ENCODE measurements at places on chromosomes 7 and 10.

- DNase-seq, result no peak
Observed at GRCh38 chr7:100573691-100574361, at the start of gene SAP25. SAP25 (minus strand) TSS chr7:100573900; CDS start chr7:100573742, 158 bp downstream.

- DNase-seq, result no peak
Observed at GRCh38 chr7:1883834-1884582, 213.9 kb downstream of the ELFN1 start.

DNA sequence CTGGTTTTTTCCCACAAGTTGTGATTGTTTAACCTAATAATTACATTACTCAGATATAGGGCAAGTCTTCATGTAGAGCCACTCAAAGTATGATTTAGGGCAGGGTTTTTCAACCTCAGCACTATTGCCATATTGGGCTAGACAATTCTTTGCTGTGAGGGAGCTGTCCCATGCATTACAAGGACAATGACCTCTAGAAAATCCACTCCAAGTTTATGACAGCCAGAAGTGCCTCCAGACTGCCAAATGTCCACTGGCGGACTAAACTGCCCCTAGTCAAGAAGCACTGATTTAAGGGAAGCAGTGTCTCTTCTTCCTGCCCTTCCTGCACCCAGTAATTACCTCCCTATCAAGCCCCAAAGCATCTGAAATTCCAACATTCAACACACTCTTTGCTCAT lies 54.4 kb downstream of the ZNF800 start:
- no peak for DNase-seq

DNA sequence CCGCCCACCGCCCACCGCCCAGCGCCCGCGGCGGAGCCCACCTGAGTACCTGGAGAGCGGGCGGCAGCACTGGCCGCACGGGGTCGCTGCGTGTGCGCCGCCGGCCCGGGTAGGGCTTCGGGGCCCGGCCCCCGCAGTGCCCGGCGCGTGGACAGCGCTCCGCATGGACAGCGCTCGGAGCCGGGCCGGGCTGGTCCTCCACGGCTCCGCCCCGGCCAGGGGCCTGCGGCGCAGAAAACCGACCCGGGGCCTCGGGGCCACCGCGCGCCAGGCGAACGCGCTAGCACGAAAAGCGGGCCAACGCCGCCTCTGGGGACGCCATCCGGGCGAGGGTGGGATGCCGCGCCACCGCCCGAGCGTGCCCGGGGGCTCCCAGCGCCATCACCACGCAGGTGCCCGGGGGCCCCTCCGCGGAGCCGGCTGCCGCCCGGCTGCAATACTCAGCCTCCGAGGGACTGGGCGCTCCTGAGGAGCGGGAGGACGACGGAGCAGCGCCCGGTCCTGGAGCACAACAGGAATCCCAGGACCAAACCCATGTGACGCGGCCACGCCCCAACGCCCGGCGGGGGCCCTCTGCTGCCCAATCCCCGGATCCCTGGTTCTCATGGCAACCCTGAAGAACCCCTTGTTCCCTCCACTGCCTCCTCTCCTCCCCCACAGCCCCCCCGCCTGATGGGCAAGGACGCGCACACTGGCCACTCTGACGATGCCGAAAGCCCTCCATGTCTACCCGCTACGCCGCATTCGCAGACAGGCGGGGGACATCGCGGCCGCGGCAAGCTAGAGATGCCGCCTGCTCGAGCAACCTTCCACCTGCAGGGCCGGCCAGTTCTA lies at the start of gene GRB10:
Gene GRB10 (minus strand): TSS at position 522 of the 834 bp plus-strand sequence. CDS start 50,574 bp downstream, outside the sequence.
- peak; percentile 11 for DNase-seq

DNA sequence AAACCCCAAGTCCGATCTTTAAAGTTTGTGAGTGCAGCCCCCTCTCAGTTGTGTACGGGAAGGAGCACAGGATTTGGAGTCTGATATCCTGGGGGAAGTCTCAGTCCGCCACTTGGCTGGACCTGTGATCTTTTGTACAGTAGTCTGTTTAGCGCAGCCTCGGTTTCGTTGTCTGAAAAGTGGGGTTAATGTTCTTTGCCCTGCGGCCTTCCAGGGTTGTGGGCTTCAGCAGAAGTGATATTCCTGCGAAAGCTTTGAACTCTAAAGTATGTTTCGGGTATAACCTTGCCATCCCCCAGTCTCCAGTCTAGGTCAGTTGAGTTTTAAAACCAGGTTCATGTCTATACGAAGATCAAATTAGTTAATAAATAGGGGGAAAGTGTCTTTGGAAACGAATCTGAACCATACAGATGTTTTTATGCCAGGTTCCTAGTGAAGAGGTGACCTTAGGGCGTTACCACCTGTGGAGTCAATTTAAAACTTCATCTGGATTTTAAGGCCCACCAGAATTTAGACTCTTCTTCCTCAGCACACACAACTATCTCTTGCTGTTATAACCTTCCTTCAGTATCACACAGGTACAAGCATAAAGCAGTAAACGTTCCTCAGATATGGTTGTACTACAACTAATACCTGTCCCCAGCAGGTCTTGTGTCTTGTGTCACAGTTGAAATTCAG lies 904 bp downstream of the R3HCC1L start:
- DNase-seq, result no peak

GRCh38 chr10:101766753-101767599 lies 8.9 kb downstream of the FGF8 start:
- no peak for DNase-seq

GRCh38 chr7:84291756-84292155 lies 97.2 kb upstream of the SEMA3A start:
- no peak for DNase-seq

- no peak for DNase-seq
Observed at GRCh38 chr10:58846856-58847255, 329.6 kb upstream of the PHYHIPL start.

DNA sequence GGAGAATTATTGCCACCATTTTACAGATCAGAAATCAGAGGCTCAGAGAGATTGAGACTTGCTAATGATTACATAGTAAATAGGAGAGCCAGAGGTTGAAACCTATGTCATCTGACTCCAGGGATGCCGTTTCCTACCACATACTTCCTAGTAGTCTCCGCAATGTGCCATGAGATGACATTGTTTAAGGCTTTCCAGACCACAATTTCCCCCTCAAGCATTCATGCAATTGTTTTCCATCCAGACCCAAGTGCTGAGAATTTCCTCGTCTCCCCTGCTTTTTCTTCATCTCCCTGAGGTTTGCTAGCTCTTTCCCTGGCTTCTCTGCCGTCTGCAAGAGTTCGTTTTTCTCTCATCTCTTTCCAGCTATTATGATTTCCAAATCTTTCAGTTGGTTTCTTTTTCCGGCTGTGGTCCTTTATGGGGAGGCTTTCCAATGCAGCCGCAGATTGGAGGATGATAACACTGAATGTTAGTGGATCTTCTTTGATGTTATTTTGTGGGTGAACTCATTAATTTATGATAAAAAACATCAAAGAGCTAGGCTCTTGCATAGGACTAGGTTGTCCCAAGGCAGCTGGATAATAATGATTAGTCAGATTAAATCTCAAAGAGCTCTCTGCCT lies 6.9 kb upstream of the GOLGA7B start:
- peak; percentile 66 for DNase-seq

- peak; percentile 73 for DNase-seq
Observed at GRCh38 chr10:62244785-62245467, 23.7 kb downstream of the RTKN2 start.

DNA sequence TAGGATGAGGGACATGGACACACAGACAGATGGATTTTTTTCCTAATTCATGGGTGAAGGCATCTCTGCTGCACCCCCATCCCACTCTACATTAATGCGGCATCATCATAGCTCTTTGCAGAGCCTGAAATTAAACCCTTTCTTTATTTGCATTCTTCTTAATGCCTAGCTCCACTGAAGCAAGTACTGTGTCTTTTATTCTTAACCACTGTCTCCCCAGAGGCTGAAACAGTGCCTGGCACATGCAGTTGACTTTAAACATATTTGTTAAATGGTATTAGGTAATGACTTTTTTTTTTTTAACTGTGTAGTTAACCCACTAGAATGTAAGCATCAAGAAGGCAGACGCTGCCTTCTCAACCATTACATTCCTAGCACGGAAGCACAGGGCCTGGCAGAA lies 73.5 kb downstream of the SMURF1 start:
- DNase-seq, result no peak

DNA sequence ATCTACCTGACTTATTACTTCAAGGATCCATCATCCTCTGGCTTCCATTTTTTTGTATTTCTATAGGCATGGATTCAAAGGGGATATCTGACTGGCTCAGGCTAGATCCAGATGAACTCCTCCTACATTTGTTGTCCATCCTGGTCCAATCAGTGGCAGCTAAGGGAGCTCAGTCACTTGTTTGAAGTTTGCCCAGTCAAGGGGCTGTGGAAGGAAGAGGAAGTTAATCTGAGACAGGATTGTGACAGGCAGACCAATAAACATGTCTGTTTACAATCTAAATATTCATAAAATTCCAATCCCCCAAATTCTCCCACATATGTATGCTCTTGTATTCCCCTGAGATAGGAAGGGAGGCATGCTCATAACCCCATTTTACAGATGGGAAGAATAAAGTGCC lies 48.7 kb downstream of the CAV1 start:
- no peak for DNase-seq

GRCh38 chr7:46320956-46321355 lies 399.9 kb upstream of the IGFBP3 start:
- DNase-seq, result no peak

DNA sequence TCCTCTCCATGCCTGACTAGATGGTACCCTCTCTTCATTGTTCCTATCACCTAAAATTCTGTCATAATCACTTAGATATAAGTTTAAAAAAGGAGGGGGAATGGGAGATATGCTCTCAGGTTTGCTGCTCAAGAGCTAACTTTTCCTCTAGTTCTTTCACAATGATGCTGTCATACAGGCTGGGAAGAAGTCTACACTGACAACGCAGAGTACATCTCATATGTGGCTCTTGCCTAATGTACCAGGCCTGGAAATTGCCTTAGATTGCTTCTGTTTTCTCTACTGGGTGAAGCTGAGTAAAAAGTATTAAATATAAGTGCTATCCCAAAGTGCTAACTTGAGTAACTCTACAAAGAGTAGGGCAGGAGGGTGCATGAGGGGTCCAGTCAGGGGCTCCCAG lies 43.8 kb upstream of the BET1 start:
- peak; percentile 80 for DNase-seq

- no peak for DNase-seq
Observed at GRCh38 chr10:114648368-114648767, 9.7 kb downstream of the ABLIM1 start.

- DNase-seq, result no peak
Observed at GRCh38 chr10:62171791-62172190, 96.9 kb downstream of the RTKN2 start.

- DNase-seq, result no peak
Observed at GRCh38 chr7:111586711-111587409, 24.6 kb upstream of the IMMP2L start.

DNA sequence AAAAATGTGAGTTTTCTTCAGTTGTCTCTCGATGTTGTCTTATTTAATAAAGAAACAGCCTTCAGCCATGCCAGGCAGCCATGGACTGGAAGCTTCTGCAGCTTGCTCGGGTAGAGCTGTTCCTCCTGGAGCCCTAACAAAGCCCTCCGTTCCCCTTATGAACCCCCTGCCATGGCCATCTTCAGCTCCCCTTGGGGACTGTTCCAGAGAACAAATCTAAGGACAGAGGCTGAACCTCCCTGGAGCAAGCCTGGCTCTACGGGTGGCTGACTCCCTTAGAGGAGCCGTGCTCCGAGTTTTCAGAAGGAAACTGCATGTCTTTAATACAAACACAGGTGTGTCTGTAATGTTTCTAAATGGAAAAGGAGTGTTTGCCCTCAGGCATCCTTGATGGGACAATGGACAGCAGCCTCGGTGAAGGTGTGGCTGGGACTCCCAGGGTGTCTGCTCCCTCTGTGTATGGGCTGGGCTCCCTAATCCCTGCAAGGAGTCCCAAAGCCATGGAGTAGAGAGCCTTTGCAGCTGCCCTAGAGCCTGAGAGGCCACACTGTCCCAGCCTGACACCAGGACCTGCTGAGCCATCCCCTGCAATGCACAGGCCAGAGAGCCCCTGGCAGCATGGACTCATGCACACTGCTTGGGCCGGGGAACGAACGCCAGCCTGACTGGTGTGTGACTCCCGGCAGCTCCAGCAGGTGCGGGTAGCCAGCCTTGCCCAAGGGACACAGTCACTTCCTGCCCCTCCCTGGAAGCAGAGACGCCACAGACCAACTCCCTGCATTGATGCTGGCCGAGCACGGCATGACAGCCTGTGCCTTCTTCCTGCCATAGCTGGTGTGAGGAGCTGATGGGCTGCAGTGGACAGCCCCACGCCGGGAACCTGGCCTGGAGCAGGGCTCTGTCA lies 381.8 kb downstream of the TCERG1L start:
- DNase-seq, result no peak

DNA sequence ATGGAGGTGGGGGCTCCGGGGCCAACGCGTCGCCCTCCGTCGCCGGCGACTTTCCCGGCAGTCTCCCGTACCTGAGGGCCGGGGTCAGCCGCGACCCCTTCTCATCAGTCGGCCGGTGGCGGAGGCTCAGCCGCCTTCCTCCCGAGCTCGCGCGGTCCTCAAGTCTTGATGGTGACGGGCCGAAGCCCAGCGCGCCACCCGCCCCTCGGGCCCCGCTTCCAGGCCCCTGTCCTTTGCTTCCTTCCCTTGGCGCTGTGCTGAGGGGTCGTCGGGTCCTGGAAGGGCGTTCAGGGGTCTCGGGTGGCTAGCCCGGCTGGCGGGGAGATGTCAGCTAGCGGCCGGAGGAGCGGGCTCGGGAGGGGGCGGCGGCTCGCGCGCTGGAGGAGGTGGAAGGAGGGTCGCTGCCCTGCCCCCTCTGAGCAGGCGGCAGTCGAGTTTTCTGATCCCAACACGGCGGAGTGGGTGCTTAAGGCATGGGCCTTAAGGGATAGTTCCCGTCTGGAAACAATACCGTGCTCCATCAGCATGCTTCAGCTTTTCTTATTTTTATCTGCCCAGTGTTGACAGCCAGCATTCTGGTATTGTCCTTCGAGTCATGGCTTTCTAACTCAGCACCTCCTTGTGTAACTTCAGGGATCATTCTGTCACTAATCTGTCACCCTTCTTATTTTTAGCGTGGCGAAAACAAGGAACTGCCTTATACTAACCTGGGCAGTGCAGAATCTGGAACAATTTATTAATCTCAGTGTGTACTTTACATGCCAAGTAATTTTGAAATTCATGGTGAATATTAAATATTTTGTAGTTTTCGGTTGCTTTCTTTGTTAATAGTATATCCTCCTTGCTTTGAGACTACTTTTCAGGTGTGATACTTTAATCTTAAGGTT lies 748 bp downstream of the PHTF2 start:
- DNase-seq, result peak; percentile 58

- DNase-seq, result peak; percentile 58
Observed at GRCh38 chr10:34666008-34666704, 148.9 kb downstream of the PARD3 start.

GRCh38 chr10:3350617-3351258 lies 178.2 kb upstream of the PITRM1 start:
- DNase-seq, result no peak

GRCh38 chr7:14859267-14859666 lies 43.3 kb downstream of the DGKB start:
- DNase-seq, result no peak

DNA sequence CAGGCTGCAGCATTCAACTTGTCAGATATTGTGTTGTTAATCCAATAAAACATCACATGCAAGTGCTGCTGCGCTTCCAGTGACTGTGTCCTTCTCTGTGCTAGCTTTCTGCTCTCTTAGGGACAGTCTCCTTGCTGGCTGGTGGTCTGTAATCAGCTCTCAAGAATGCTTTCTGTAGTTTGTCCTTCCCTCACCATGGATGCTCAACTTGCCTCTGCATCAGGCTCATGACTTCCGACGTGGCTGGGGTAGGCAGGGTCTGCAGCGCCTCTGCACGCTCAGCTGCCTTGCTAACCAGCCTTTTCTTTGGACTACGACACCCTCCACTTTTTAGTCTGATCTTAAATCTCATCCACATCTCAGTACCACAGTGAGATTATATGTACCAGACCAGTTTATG lies 58.3 kb downstream of the MMRN2 start:
- no peak for DNase-seq

- no peak for DNase-seq
Observed at GRCh38 chr10:110415809-110416208, 81.9 kb upstream of the DUSP5 start.
